Heart left ventricle (tissue), 16 donors: ENCODE measurements at places on chromosomes 5 and 9. TPM values are rescaled to one million over a fixed set of nuclear protein-coding genes. Genes with fewer than 3 reads are reported as not detected.
A peak's percentile ranks its signal among the peaks of the same experiment; 100 is the strongest.

The SLC6A7 gene
- not detected for total RNA-seq

The SHC3 gene
- 2.5 TPM for total RNA-seq

The ZNG1C gene
- total RNA-seq = 7.9 TPM

DNA sequence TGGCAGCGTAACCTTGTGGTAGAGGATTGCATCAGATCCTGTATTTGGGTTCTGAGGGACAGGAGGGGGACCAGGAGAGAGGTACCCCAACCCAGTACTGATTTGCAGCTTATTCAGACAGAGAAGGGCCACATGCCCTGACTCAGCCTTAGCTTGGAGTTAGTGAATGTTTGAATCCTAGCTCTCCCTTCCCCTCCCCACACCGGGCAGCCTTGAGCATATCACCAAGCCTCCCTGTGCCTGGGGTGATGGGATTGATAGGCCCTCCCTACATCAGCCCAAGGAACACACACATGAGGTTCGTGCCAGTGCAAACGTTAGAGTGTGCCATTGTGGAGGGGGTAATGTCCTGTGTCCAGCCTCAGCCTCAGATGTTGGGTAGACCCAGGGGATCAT lies 71.9 kb downstream of the AMBP start:
- no peaks in the 10 kb centered on the region for H3K36me3 ChIP-seq
- H3K4me1 ChIP-seq = peaks cover 24% of the 10 kb centered on the region
- no peak overlapping the region for H3K27ac ChIP-seq
- no peaks in the 10 kb centered on the region for H3K27me3 ChIP-seq
- peak; percentile 6 for DNase-seq
- H3K4me3 ChIP-seq = no peak overlapping the region

DNA sequence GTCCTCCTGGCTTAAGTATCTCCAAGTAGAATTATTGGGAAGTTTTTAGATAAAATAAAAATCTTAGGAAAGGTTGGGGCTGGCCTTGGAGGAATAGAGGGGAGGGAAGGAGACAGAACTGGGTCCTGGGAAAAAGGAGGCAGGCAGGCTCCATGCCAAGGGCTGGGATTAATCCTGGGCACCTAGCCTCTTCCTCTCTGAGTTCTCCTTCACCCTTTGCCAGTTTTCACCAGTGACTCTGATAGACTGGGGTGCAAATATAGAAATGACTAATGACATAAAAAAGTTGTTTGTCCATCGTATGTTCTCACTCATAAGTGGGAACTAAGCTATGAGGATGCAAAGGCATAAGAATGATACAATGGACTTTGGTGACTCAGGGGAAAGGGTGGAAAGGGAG lies 81.9 kb downstream of the RMI1 start:
- DNase-seq = peak; percentile 67
- no peaks in the 10 kb centered on the region for H3K36me3 ChIP-seq
- H3K4me3 ChIP-seq = no peak overlapping the region
- H3K4me1 ChIP-seq = no peaks in the 10 kb centered on the region

DNA sequence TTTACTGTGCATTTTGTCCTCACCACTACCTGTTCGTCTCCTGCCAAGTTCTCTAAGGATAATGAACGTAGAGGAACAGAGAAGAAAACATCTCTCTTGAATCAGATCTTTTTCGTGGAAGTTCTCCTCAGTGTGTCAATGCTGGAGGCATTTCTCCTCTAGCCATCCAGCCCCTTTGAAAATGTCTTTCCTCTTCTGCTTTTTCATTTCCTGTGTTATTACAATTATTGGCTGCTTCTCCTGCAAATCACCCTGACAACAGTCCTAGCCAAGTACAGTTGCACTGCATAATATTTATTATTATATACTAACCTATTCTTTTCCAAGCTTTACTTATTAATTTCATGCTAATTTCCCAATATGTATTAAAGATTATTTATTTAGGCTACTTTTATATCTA lies 61.8 kb upstream of the TRPM3 start:
- DNase-seq = no peak
- H3K4me1 ChIP-seq = no peaks in the 10 kb centered on the region
- no peaks in the 10 kb centered on the region for H3K36me3 ChIP-seq
- no peaks in the 10 kb centered on the region for H3K27me3 ChIP-seq
- H3K27ac ChIP-seq = no peak overlapping the region
- no peak overlapping the region for H3K4me3 ChIP-seq

DNA sequence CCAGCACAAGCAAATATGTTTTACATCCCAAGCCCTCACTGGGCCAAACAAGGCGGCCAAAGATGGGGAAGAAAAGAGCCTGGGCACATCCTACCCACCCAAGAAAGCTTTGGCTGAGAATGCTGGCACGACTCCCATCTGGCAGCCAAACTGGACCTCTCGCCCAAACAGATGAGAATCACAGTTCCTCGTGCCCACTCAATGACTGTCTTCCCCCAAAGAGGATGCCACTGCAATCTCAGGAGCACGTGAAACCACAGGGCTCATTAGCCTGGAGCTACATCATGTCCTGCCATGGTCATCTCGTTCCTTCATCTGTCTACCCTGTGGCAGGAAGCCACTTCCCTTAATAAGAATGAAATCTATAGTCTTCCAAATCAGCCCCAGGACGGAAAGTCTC lies 536.8 kb downstream of the BNC2 start:
- no peaks in the 10 kb centered on the region for H3K4me1 ChIP-seq
- H3K27me3 ChIP-seq = no peaks in the 10 kb centered on the region
- H3K27ac ChIP-seq = no peak overlapping the region
- no peaks in the 10 kb centered on the region for H3K36me3 ChIP-seq

GRCh38 chr5:95617057-95617456 lies 2.8 kb upstream of the GPR150 start:
- DNase-seq = no peak
- H3K27ac ChIP-seq = no peak overlapping the region
- no peaks in the 10 kb centered on the region for H3K36me3 ChIP-seq
- H3K4me3 ChIP-seq = no peak overlapping the region
- peaks cover 25% of the 10 kb centered on the region for H3K4me1 ChIP-seq

- DNase-seq = no peak
- H3K27ac ChIP-seq = peak overlapping the region; percentile 39
- no peaks in the 10 kb centered on the region for H3K27me3 ChIP-seq
- H3K4me3 ChIP-seq = no peak overlapping the region
These were observed 47.9 kb downstream of the TMEM252 start for GRCh38 chr9:68492806-68493205.

- no peak overlapping the region for H3K27ac ChIP-seq
- H3K27me3 ChIP-seq = no peaks in the 10 kb centered on the region
- no peaks in the 10 kb centered on the region for H3K36me3 ChIP-seq
- no peaks in the 10 kb centered on the region for H3K4me1 ChIP-seq
- DNase-seq = no peak
These were observed 181.9 kb upstream of the ADRA1B start for GRCh38 chr5:159734366-159734765.

GRCh38 chr5:153130296-153130695 lies 360.2 kb upstream of the GRIA1 start:
- no peaks in the 10 kb centered on the region for H3K27me3 ChIP-seq
- H3K27ac ChIP-seq = no peak overlapping the region
- H3K4me3 ChIP-seq = no peak overlapping the region
- no peak for DNase-seq

DNA sequence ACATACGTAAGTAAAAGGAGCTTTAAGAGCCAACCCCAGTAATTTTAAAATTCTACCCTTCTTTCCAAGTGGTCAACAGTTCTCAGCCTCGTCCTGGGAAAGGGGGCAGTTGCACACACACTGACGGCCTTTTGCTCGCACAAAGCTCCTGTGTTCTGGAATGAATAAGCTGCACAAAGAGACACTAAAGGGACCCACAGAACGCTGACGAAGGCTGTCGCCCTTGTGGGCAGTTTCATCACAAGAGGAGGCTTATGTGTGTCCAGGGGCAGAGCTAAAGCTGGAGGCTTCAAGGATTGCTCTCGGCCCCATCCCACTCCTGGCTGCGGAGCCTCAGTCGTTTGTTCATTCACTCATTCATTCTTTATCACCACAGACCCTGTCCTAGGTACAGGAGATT lies 67.0 kb upstream of the NEK6 start:
- H3K4me1 ChIP-seq = no peaks in the 10 kb centered on the region
- H3K27ac ChIP-seq = no peak overlapping the region
- no peaks in the 10 kb centered on the region for H3K27me3 ChIP-seq
- DNase-seq = no peak
- no peaks in the 10 kb centered on the region for H3K36me3 ChIP-seq
- no peak overlapping the region for H3K4me3 ChIP-seq

GRCh38 chr5:153974813-153975163 lies 63.9 kb downstream of the FAM114A2 start:
- no peaks in the 10 kb centered on the region for H3K36me3 ChIP-seq
- no peak overlapping the region for H3K27ac ChIP-seq
- no peak overlapping the region for H3K4me3 ChIP-seq
- no peaks in the 10 kb centered on the region for H3K4me1 ChIP-seq
- no peaks in the 10 kb centered on the region for H3K27me3 ChIP-seq
- DNase-seq = no peak

GRCh38 chr5:133885566-133885965 lies 82.9 kb downstream of the C5orf15 start:
- no peaks in the 10 kb centered on the region for H3K36me3 ChIP-seq
- H3K4me1 ChIP-seq = no peaks in the 10 kb centered on the region
- no peak overlapping the region for H3K27ac ChIP-seq
- DNase-seq = no peak
- peaks cover 2% of the 10 kb centered on the region for H3K27me3 ChIP-seq
